ENCODE measurements at places on chromosomes 11 and 22.

DNA sequence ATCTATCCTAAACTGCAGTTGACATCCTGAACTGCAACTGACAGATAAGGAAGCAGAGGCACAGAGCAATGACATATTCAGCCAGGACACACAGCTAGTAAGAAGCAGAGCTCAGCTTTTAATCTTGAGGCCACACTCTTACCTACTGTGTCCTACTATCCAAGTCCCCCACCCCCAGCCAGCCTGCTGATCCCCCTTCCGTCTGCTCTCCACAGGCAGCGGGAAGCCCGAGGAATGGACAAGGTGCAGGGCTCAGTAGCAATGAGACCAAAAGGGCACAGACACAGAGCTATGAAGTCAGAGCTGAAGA is 4.3 kb downstream of the POLR3H start:
- no peak for DNase-seq

DNA sequence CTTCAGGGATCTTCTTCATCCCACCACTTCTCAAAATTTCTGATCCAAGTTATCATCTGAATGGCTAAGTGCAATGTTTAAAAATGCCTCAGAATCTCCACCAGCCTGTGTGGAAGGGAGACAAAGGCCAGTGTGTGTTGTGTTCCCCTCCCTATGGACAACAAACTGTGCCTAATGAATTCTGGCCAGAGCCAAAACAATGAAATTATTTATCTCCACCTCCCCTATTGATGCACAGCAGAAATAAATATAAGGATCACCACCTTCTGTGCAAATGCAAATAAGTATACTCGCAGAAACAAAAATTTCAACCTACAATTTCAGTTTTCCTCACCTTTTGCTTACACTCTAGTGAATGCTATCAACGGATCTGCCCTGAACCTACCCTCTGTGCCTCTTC is 75.8 kb downstream of the GAB2 start:
- DNase-seq = no peak

DNA sequence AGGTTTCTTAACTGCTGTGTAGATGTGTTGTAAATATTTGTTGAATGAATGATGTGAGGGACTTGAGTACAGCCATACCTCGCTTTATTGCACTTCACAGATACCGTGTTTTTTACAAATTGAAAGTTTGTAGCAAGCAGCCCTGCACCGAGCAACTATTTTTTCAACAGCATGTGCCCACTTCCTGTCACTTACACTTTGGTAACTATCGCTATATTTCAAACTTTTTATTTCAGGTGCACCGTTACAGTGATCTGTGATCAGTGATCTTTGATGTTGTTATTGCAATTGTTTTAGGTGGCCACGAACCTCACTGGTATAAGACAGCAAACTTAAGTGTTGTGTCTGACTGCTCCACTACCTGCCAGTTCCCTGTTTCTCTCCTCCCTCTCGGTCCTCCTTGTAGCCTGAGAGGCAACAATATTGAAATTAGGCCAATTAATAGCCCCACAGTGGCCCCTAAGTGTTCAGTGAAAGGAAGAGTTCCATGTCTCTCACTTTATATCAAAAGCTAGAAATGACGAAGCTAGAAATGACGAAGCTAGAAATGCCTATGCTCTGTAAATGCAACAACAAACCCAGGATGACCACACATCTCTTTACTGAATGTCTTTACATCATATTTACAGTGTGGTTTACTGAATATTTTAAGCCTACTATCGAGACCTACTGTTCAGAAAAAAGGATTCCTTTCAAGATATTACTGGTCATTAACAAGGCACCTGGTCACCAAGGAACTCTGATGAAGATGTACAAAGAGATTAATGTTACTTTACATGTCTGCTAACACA is 1.0 kb downstream of the SFI1 start:
- no peak for DNase-seq

GRCh38 chr22:25352294-25352680 is 132.8 kb downstream of the CRYBB2 start:
- DNase-seq = no peak

All from NCI-H187 treated with DMSO at 0.1 percent for 48 hours (cell line).